ELR (cell line): ENCODE measurements at places on chromosomes 4 and X.

- no peak for DNase-seq
These were observed 1.9 kb downstream of the ZNF41 start for GRCh38 chrX:47481160-47481559.

- DNase-seq = no peak
These were observed 5.2 kb downstream of the TMEM164 start for GRCh38 chrX:110008011-110008635.

- no peak for DNase-seq
These were observed 245.9 kb downstream of the HS3ST1 start for GRCh38 chr4:11182586-11183355.

- no peak for DNase-seq
These were observed 1829.0 kb upstream of the PCDH7 start for GRCh38 chr4:28890949-28891775.

GRCh38 chr4:151430740-151431457 is 21.9 kb downstream of the FHIP1A start:
- no peak for DNase-seq

DNA sequence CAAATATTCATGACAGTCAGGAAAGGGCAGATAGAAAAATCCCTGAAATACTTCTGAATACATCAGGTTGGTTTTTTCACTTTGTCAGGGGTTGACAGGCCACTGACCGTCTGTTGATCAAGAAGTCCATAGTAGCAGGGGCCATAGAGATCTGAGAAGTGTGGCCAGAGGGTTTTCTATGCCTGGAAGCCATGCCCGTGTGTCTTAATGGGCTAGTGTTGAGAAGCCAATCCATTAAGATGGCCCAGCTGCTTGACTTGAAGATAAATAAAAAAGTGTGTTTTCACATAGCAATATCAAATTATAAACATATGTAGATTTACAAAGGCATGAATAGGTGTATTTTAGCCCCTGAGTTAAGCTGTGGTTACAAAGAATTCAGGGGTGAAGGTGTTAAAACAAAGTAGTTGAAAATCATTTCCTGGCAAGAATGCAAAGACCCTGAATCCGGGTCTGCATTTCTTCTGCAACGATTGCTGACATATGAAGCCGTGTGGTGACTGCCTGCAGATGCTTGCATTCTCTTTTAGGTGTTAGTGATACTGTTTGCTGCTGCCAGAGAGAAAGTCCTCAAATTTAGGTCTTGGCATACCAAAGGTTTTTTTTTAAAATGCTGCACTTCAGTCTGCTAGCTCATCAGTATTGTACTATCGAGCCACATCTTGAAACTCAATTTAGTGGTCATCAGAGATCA is 9.3 kb upstream of the LIMCH1 start:
- DNase-seq = no peak

DNA sequence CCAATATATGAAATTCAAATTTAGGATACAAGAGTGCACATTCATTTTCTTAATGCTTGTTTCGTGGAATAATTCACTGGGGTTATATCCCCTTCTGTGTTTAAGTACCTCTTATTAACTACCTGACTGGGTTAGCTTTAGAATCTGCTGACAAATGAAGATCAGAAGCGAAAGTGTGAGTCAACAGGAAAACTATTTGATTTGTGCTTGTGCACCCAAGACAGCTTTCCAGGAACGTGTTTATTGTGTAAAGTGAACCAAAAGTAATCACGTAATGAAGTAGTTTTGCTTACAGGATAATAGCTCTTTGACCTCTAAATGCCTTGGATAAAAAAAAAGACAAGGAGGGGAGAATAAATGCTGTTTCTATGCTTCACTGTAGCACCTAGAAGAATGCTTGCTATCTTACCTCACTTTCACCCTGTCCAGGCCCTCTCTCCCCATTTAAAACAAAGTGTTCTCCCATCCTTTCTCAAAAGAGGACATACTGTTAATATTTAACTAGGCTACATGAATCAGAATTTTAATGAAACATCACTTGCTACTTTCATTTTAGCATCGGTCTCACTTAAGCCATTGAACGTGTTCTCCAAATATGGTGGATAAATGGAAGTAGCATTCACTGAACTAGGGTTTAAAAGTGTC is 141.9 kb downstream of the THOC2 start:
- peak; percentile 27 for DNase-seq

GRCh38 chrX:43267652-43268051 is 388.4 kb upstream of the MAOA start:
- DNase-seq = no peak

GRCh38 chr4:77151241-77151640 is 5.8 kb upstream of the CCNG2 start:
- peak; percentile 61 for DNase-seq

DNA sequence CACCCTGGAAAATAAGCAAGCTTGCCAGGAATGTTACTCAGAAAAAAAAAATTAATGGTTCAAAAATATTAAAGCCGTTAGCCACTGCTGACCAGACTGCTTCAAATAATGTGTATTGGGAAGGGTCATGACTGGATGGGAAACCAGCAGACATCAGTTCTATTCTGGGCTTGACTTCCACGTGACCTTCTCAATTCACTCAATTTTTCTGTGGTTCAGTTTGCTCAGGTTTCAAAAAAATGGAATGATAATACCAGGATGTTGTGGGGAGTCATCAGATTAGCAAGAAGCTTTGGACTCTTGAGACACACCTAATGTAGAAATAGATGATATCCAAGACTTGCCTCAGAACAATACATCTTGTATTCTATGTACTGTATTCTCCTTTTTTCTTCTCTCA is 541.9 kb upstream of the BOD1L1 start:
- DNase-seq = peak; percentile 69

- DNase-seq = no peak
These were observed 7.1 kb upstream of the DCUN1D4 start for GRCh38 chr4:51835855-51836254.

- DNase-seq = peak; percentile 34
These were observed 23.3 kb upstream of the SCML2 start for GRCh38 chrX:18377796-18378195.

DNA sequence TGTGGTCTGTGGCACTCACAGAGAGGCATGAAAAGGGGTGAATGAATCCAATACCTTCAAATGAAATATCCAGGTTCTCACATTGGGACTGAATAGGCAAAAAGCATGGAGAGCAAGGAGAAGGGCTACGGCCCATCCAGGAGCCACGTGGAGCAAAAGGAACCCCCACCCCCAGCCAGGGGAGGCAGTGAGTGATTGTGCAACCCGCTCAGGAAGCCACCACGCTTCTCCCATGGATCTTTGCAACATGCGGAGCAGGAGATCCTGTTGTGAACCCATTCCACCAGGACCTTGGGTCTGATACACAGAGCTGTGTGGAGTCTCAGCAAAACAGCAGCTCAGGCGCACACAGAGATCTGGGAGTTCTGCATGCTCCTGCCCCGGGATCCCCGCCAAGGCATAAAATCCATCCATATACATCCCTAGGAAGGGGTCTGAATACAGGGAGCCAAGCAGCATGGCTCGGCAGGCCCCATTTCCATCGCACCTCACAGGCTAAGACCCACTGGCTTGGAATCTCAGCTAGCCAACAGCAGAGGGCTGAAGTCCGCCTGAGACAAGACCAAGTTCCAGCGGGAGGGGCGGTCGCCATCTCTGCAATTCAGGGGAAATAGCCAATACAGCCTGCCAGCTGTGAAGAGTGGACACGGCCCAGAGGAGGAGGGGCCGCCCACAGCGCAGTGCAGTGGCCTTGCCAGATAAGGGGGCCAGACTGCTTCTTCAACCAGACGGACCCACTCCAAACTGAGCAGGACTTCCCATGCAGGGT is 80.2 kb downstream of the FGF16 start:
- DNase-seq = no peak

- no peak for DNase-seq
These were observed 3.2 kb downstream of the ALB start for GRCh38 chr4:73407227-73407673.

- DNase-seq = peak; percentile 27
These were observed 303.5 kb downstream of the ANKRD50 start for GRCh38 chr4:124409044-124409443.

- peak; percentile 54 for DNase-seq
These were observed 116.0 kb upstream of the PDE5A start for GRCh38 chr4:119744580-119744979.

GRCh38 chr4:134754301-134755019 is 552.9 kb upstream of the PABPC4L start:
- DNase-seq = peak; percentile 3

DNA sequence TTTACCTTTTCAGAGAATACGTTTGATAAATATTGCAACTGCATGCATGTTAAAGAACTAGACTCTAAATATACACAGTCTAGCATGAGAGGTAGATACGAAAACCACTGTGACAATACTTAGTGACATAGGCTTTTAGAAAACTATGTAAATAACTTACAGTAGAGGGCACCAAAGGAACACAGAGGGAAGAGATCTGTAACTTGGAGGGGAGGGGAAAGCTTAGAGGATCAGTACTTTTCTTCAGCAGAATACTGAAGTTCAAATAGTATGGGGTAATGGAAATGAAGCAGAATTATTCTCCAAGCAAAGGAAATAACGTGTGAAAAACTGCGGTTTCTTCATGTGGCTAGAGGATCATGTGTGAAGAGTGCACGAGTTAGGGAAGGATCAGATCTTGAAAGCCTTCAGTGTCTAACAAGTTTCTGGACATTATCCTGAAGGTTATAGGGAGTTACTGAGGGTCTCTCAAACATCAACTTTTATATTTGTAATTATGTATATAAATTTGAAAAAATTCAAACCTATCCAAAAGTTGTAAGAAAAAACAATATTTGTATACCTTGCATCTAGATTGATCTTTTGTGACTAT is 264.3 kb downstream of the NPFFR2 start:
- DNase-seq = peak; percentile 71

DNA sequence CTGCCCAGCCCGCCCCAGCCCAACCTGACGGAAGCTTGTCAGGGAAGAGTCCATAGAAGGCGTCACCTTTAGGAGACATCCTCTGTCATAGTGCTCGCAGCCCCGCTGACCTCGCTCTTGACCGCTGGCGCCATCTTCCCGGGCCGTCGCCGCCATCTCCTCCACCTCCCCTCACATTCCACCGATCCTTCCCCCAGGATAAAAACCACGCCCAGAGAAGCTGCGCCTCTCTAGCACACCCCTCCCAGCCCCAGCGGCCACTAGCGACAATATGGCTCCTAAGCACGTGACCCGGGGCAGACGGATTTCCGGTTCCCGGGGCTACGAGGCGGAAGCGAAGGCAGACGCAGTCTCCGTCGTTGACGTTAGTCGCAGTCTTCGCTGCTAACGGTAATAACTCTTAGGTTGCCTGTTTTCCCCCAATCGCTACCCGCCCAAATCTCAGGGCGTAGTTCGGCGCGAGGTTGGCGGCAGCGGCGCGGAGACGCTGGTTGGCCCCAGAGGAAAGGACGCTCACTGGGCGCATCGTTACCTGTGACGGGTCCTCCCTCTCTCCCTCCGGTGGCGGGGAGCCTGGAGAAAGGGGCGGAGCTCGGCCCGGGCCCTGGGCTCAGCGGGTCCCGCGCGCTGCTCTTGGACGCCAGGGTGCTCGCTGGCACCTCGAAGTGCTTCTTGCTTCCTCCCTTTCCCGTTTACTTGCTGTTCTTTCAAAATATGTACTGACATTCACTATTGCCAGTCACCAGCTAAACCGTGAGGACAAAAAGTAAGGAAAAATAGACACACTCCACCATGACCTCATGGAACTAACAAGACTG is at the start of the genes RCHY1 and THAP6:
Gene RCHY1 (minus strand): TSS at position 273 of the 818 bp plus-strand sequence. CDS start 117 bp downstream, at position 156.
Gene THAP6 (plus strand): TSS at position 343 of the 818 bp plus-strand sequence. CDS start 980 bp downstream, outside the sequence.
- DNase-seq = peak; percentile 99

DNA sequence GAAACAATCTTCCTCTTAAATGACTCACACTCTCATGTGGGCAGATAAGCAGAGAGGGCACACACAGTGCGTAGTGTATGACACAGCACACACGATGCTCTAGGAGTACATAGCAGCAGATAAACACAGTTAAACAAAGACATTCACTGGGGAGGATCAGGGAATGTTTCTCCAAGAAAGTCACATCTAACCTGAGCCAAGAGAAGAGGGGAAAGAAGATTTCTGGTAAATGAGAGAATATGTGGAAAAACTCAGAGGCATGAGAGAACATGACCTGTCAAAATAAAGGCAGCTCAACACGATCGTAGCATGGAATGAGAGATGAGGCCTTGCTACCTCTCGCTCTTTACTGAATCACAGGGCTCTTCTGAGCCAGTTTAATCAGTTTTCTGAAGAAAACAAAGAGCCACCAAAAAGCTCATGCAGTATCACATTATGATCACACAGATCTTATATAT is 251.0 kb downstream of the ANK2 start:
- peak; percentile 46 for DNase-seq

DNA sequence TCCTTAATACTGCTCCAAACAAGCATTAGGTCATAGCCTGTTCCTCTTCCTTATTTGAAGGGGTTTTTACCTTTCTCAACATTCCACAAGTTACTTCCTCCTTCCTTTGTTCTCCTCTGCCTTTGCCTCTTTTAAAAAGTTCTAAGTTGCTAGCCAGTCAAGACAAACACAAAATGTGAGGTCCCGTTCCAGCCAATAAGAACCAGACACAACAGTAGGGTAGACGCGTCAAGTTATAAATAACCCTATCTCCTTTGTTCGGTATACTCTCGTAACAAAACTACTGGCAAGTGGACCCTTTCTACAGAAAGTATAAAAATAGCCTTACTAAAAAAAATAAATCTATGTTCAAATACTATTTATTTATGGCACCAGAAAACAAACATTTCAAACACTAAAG is 6.3 kb upstream of the ACE2 start:
- no peak for DNase-seq

GRCh38 chr4:143185253-143186107 is 763 bp downstream of the USP38 start:
- peak; percentile 45 for DNase-seq

DNA sequence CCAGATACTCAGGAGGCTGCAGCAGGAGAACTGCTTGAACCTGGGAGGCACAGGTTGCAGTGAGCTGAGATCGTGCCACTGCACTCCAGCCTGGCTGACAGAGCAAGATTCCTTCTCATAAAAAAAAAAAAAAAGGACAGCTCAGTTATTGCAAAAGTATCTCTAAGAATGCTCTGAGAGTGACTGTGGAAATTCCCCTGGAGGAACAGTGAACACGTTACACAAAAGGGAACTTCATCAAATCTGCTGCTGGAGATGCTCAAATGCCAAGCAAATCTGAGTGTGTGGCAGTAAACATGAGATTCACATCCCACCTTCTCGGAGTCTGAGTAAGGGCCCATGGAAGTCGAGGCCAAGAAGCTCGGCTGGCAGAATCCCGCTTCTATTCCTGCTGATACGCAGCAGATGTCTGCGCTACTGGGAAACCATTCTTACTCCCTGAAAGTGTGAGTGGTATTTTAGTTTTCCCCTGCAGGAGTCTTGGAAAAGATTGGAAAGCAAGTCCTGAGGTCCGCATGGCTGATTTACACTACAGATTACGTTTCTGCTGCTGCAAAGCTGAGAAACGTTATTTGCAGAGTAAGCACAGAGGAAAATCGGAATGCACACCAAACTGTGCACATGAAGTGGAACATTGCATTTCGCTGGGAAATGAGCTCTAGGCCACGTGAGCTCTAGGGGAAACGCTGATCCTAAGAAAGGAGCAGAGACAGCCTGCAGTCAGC is 162.9 kb downstream of the NSUN7 start:
- DNase-seq = no peak
